ENCODE measurements at places on chromosomes 7 and 10. TPM values are rescaled to one million over a fixed set of nuclear protein-coding genes. Genes with fewer than 3 reads are reported as not detected.

The C7orf33 gene
- total RNA-seq, result not detected

The RPEL1 gene
- 0.37 TPM for total RNA-seq

The EBLN1 gene
- total RNA-seq, result not detected

The HOXA3 gene
- total RNA-seq, result 6.1 TPM

The GPR141 gene
- not detected for total RNA-seq

The SLIT1 gene
- total RNA-seq, result 0.37 TPM

The ZNF727 gene
- 1.8 TPM for total RNA-seq

The ELAPOR2 gene
- 3.3 TPM for total RNA-seq

The ACSL5 gene
- 2.6 TPM for total RNA-seq

The MYH16 gene
- not detected for total RNA-seq

The FRMD4A gene
- 33.2 TPM for total RNA-seq

The SLC39A12 gene
- total RNA-seq, result not detected

The KEL gene
- total RNA-seq, result not detected

The ENTPD1 gene
- not detected for total RNA-seq

The PPP1R17 gene
- total RNA-seq, result not detected

The TMEM176A gene
- total RNA-seq, result not detected

The ZNF655 gene
- total RNA-seq, result 71.0 TPM

The FBXL13 gene
- 0.73 TPM for total RNA-seq

The SORCS3 gene
- total RNA-seq, result under 0.01 TPM

The STAG3 gene
- total RNA-seq, result 1.6 TPM

The MYOF gene
- 193 TPM for total RNA-seq

The WEE2 gene
- not detected for total RNA-seq

The HIP1 gene
- 7.0 TPM for total RNA-seq

The KIF11 gene
- 21.7 TPM for total RNA-seq

The CHCHD1 gene
- total RNA-seq, result 19.7 TPM

The MRPS33 gene
- total RNA-seq, result 26.0 TPM
